ENCODE measurements at places on chromosomes 4 and X. TPM values are rescaled to one million over a fixed set of nuclear protein-coding genes. Genes with fewer than 3 reads are reported as not detected.

GRCh38 chrX:39665830-39666518 is 431.8 kb downstream of the BCOR start:
- H3K27ac ChIP-seq = no peak overlapping the region
- H3K27me3 ChIP-seq = no peaks in the 10 kb centered on the region
- no peak for DNase-seq
- no peaks in the 10 kb centered on the region for H3K4me1 ChIP-seq
- no peaks in the 10 kb centered on the region for H3K36me3 ChIP-seq

GRCh38 chr4:76504613-76505465 is 69.8 kb downstream of the SHROOM3 start:
- H3K4me3 ChIP-seq = no peak overlapping the region
- DNase-seq = no peak
- H3K4me1 ChIP-seq = no peaks in the 10 kb centered on the region
- H3K27me3 ChIP-seq = no peaks in the 10 kb centered on the region
- no peak overlapping the region for H3K27ac ChIP-seq

GRCh38 chr4:139582044-139582443 is 26.0 kb upstream of the SETD7 start:
- H3K27me3 ChIP-seq = no peaks in the 10 kb centered on the region
- no peak for DNase-seq
- no peaks in the 10 kb centered on the region for H3K36me3 ChIP-seq

GRCh38 chrX:133544115-133544514 is 128.8 kb upstream of the GPC4 start:
- H3K4me3 ChIP-seq = no peak overlapping the region
- DNase-seq = no peak
- H3K36me3 ChIP-seq = no peaks in the 10 kb centered on the region
- H3K4me1 ChIP-seq = no peaks in the 10 kb centered on the region
- no peak overlapping the region for H3K27ac ChIP-seq
- H3K27me3 ChIP-seq = no peaks in the 10 kb centered on the region

DNA sequence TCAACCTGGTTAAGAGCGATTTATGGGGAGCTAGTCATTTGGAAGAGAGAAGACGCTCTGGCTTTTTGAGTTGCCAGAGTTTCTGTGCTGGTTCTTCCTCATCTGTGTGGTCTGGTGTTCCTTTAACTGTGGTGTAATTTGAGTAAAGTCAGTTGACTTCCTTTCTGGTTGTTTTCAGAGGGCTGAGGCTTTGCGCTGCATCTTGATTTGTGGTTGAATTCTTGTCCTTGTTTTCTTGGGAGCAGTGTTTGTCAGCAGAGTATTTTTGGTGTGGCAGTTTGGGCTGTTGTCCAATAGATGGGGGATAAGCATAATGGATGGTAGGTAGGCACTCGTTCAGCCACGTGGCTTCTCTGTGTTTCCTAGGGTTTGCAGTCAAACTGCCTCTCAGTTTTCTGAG is 2143.2 kb upstream of the TENM3 start:
- H3K4me1 ChIP-seq = no peaks in the 10 kb centered on the region
- no peaks in the 10 kb centered on the region for H3K36me3 ChIP-seq
- no peaks in the 10 kb centered on the region for H3K27me3 ChIP-seq
- H3K27ac ChIP-seq = no peak overlapping the region
- H3K4me3 ChIP-seq = no peak overlapping the region

DNA sequence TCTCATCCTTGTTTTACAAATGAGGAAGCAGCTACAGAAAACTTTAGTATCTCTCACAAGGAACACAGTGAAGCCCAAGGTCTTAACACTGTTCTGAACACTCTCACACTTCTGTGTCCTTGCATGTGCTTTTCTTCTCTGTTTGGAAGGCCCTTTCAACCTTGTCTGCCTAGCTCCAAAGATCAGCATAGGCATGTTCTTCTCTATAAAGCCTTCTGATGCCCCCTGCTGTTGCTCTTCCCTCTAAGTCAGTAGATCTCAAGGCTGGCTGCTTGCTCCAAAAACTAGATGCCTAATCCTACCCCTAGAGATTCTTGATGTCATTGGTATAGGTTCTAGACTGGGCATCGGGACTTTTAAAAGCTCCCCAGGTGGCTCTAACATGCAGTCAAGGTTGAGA is 5.9 kb downstream of the APOO start:
- no peak overlapping the region for H3K4me3 ChIP-seq
- H3K36me3 ChIP-seq = no peaks in the 10 kb centered on the region
- peak; percentile 72 for DNase-seq
- H3K27me3 ChIP-seq = no peaks in the 10 kb centered on the region
- H3K4me1 ChIP-seq = no peaks in the 10 kb centered on the region

The GPAT3 gene
- total RNA-seq = 24.3 TPM

- no peak overlapping the region for H3K4me3 ChIP-seq
- H3K36me3 ChIP-seq = no peaks in the 10 kb centered on the region
- no peak overlapping the region for H3K27ac ChIP-seq
- no peaks in the 10 kb centered on the region for H3K4me1 ChIP-seq
Observed at GRCh38 chr4:6128221-6128850, 72.0 kb downstream of the JAKMIP1 start.

The CTAG1B gene
- total RNA-seq = not detected

All from colonic mucosa (tissue), 4 donors.